ENCODE measurements at places on chromosomes 1 and 21. TPM values are rescaled to one million over a fixed set of nuclear protein-coding genes. Genes with fewer than 3 reads are reported as not detected.

GRCh38 chr1:112257043-112257835 is 138.8 kb upstream of the CTTNBP2NL start:
- DNase-seq = peak; percentile 41

- DNase-seq = no peak
These were observed 15.4 kb downstream of the PPIE start for GRCh38 chr1:39754026-39754570.

- no peak for DNase-seq
These were observed 23.4 kb downstream of the DMRTB1 start for GRCh38 chr1:53482441-53483153.

DNA sequence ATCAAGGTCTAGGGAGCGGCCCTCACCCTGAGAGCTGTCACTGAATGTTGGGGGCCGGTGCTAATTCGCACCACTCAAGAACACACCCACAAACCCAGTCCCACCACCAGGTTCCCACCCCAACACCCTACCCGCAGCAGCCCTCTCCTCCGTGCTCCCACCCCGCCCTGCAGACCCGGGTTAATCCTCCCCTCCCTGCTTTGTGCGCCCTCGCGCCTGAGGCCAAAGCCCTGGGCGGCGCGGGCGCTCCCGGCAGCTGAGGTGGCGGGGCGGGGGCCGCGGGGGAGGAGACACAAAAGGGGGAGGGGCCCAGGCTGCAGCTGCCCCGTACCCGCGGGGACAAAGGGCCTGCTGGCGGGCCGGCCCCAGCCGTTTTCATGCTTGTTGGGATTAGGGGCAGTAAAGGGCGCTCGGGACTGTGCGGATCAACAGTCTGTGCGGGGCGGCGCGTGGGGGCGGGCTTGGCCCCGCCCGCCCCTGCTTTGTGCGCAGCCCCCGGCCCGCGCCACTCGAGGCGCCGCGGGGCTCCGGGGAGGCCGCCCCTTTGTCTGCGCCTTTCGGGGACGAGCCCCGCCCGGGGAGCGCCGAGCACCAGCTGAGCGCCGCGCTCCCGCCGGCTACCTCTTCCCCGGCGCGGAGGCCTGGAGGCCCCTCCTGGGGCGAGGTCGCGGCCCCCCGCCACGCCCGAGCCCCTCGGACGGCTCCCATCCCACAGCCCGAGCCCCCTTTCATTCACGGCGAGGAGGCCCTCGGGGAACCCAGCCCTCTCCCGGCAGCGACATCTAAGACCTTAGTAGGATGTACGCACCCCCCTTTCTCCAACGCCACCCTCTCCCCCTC is 10.9 kb downstream of the C1orf216 start:
- DNase-seq = no peak

DNA sequence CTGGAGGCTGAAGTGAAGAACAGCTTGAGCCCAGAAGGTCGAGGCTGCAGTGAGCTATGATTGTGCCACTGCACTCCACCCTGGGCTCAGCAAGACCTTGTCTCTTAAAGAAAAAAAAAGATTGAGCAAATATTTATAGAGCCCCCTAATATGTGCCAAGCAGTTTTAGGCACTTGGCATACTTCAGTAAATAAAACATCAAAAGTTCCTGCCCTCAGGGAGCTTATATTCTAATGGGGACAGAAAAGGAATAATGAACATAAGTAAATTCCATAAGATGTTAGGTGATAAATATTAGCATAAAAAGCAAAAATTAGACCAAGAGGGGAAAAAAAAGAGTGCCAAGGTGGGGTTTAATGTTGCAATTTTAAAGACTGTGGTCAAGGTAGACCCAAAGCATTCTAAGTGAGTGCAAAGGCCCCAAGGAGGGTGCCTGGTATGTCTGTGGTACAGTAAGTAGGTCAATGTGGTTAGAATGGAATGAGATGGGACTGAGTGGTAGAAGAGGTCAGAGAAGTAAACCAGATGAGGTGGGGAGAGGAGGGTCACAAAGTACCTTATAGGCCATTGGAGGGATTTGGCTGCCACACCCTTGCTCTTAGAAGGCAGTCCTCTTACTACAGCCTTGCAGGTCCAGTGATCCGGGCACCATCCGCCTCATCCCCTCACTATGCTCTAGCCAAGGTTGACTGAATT is 2.2 kb upstream of the TOE1 start:
- DNase-seq = no peak

DNA sequence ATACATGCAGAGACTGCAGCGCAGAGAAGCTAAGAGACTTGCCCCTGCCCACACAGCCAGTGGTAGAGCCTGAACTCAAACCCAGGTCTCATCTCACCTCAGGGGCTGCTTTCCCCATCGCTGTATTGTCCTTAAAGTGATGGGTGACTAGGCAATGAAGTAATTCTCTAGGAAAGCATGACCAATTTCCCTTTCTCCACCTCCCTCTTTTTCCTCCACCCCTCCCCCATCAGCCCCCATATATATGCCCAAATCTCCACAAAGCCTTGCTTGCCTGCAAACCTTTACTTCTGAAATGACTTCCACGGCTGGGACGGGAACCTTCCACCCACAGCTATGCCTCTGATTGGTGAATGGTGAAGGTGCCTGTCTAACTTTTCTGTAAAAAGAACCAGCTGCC is at the start of gene IL24:
IL24 (plus strand) TSS at position 269 of the 400 bp plus-strand sequence. CDS start 390 bp downstream, outside the sequence.
- no peak for DNase-seq

DNA sequence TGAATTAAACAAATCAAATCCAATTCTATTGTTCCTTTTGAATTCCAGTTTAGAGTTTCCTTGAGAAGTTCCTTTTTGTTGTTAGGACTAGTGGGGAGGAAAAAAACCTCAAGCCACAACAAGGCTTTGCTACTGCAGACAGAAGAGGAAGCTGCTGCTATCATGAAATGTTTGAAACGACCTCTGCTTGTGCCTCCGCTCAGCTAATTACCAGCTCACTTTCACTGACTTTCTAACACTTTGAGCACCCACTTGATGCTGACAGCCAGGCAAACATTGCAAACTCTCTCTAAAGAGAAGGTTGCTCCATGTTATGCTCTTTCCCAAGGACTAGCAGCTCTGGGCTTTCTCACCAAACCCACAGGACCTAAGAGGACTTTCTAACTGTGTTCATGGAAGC is 203.9 kb upstream of the PROX1 start:
- no peak for DNase-seq

DNA sequence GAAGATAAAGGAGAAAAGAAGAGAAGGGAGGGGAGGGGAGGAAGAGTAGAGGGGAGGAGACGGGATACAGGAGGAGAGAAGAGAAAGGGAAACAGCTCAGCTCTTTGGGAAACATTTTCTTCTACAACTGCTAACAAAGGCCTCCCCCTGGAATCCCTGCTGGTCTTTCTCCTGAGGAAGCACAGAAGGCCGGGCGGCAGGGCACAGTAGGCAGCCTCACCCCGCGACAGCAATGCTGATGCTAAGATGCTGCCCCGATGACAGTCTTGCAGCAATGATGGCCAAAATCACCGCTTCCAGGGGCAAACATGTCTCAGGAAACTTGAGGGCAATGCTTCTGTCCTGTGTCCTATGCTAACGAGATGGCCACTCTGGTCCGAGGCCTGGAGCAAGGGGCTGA is 5.2 kb downstream of the KIAA2013 start:
- DNase-seq = no peak

DNA sequence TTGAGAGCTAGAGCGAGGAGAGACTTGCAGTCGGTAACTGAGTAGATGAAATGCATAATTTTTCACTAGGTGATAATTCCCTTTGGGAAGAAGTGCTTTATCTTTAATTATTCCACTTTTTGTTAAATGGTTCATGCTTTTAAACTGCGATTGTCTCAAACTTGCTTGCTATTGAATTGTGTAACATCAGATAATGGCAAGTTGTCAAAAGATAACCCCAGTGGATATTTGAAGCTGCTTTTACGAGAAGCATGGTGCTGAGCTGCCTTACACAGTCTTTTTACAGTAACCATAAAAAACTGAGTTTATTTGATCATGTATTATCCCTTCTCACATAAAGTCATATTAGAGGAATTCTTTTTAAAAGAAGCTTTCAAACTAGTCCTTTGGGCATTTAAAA is 30.2 kb downstream of the TMEM50B start:
- no peak for DNase-seq

The DCDC2B gene
- total RNA-seq = not detected

The S100A7A gene
- not detected for total RNA-seq

The SERPINC1 gene
- total RNA-seq = 3.7 TPM

The SLC16A4 gene
- total RNA-seq = 5.6 TPM

The SPRR1A gene
- not detected for total RNA-seq

The OR2L8 gene
- not detected for total RNA-seq

The FMOD gene
- 92.3 TPM for total RNA-seq

The C1orf185 gene
- not detected for total RNA-seq

The HJV gene
- total RNA-seq = not detected

The DDOST gene
- total RNA-seq = 142 TPM

Measured in ascending aorta (tissue), 2 donors.